ENCODE measurements at places on chromosomes 6 and 20.

- DNase-seq = no peak
These were observed 366.1 kb upstream of the SOX4 start for GRCh38 chr6:21227486-21227885.

- DNase-seq = no peak
These were observed 260.5 kb upstream of the JARID2 start for GRCh38 chr6:14985366-14985765.

GRCh38 chr6:70379473-70380013 is 33.8 kb upstream of the FAM135A start:
- no peak for DNase-seq

- no peak for DNase-seq
These were observed 545.5 kb downstream of the EPM2A start for GRCh38 chr6:145189836-145190235.

DNA sequence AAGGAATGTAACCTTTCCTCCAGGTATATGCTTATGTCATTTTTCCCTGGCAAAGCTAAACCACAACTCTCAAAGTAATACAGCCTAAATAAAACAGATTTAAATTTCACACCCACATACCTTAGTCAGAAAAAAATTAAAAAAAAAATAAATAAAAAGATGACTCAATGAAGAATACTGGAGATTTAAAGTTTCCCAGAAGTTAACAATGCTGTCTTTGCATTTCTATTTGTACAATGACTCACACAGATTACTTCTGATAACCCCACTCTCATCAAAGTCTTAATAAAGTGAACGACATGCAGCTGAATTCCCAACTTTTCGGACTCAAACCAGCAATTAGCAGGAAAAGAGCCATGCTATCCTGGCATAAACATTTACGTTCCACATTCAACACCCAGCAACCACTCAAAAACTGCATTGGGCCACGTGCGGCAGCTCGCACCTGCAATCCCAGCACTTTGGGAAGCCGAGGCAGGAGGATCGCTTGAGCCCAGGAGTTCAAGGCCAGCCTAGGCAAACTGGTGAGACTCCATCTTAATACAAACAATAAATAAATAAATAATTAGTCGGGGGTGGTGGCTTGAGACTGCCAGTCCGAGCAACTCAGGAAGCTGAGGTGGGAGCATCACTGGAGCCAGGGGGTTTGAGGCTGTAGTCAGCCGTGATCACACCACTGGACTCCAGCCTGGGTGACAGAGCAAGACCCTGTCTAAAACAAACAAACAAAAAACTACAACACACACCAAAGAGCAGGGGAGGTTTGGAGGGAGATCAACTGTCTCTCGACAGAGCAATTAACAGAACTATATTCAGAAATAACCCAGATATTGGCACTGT is 130.5 kb downstream of the WDR27 start:
- DNase-seq = no peak

- peak; percentile 4 for DNase-seq
These were observed 76.4 kb upstream of the RNF24 start for GRCh38 chr20:4091490-4092479.

DNA sequence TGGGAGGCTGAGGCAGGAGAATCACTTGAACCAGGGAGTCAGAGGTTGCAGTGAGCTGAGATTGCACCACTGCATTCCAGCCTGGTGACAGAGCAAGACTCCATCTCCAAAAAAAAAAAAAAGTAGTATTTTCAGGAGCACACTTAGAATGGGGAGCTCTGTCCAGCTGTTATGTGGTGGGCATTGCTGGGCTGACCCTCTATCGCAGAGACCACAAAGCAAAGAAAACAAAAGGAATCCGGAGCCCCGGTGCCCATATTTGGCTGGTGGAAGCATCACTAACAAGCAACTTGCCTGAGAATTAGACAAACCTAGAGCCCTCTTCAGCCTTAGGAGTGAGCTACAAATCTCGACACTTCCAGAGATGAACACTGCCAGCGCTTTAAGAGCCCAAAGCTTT is 137.3 kb upstream of the GPR6 start:
- no peak for DNase-seq

- DNase-seq = peak; percentile 64
These were observed at the start of gene RSPH9 for GRCh38 chr6:43644940-43645612. Gene RSPH9, plus strand, starts transcription at chr6:43645036. Its CDS starts 63 bp downstream, at chr6:43645099.

- DNase-seq = no peak
These were observed 102.6 kb downstream of the FLRT3 start for GRCh38 chr20:14234666-14235295.

- no peak for DNase-seq
These were observed 1286.2 kb upstream of the EYS start for GRCh38 chr6:66993272-66993671.
